T follicular helper cell (primary cell): ENCODE measurements at places on chromosomes 5 and 9.

GRCh38 chr5:11909471-11909870 lies 5.2 kb upstream of the CTNND2 start:
- DNase-seq: no peak

DNA sequence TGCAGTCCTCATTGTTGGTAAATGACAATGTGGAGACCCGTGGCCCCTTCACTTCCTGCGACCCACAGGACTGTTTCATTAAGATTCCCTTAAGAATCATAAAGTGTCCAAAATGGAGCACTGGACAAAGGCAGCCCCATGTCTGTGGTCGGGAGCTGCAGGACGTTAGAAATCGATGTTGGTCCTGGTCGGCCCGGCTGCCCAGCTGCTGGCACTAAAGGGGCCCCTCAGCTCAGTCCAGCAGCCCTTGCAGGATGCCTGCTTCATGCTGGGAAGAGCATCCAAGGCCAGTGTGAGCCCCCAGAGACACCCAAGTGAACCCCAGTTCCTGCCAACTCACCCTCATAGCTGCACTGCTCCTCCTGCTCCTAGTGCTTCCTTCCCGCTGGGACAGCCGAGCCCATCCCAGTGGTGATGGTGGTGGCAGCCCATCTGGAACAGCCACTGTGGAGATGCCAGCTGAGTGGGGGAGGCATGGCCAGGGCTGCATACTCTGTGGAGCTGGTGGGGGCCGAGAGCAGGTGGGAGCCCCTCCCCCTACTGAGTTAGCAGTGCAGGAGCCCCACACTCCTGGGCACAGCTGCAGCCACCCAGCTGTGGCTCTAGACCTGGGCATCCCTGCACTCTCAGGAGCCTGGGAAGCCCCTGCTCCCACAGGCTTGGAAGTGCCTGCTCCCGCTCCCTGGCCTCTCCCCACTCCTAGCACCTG lies 168.0 kb upstream of the IRX2 start:
- DNase-seq: no peak

GRCh38 chr5:115209279-115209678 lies 39.6 kb upstream of the TRIM36 start:
- no peak for DNase-seq

DNA sequence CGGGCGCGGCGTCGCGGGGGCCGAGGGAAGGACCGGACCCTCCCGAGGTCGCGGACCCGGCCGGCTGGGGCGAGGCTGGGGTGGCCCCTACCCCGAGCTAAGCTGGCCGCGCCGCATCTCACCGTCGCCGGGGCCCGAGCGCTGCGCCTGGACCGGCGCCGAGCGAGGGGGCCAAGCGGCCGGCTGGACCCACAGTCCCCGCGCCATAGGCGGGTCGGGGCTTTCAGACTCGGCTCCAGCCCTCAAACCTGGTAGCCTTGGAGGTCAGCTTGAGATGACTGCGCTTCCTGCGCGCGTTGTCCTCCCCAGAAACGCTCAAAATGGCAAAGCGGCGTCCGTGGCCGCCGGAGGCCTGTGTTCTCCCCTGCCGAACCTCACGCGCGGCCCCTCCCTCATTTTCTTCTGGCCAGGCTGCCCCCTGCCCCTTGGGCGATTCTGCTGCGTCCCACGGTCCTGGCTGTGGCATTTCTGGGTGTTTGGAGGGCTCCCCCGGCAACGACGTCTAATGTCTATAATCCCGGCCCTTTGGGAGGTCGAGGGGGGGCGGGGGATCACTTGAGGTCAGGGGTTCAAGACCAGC lies 8.7 kb upstream of the GRIN1 start:
- DNase-seq: no peak

DNA sequence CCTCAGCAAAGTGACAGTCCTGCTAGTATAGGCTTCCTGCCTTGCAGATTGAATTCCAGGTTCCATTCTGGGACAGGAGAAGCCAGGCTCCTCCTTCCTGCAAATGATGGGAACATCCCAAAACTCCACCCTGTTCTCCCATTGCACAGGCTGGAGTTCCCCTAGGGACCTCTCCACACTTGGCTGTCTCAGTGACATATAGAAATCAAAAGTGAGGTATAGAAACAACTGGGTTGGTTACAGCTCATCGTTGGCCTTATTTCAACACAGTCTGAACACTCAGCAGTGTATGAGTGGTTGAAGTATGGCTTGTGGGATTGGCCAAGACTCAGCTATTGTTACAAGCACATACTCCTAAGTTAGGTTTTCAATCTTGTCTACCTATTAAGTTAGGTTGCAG lies 157.8 kb upstream of the FTMT start:
- no peak for DNase-seq

- DNase-seq: no peak
Observed at GRCh38 chr9:98536542-98537173, 172.1 kb downstream of the GABBR2 start.

DNA sequence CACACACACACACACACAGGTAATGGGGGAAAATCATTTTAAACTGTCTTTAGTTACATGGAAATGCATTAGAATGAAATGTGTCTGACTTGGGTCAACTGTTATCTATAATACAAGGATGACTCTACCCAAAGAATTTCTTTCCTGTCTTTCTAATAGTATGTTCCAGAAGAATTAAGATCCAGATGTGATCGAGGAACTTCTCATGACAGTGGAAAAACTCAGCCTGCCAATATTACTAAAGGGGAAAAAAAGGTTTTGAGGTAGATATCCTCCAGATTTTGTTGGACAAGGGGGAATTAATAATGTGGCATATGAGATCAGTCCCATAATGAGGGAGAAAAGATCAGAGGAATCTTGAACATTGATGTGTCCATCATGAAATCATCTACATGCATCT lies 190.6 kb upstream of the MAP3K1 start:
- no peak for DNase-seq
